ENCODE measurements at places on chromosomes 3 and 15. TPM values are rescaled to one million over a fixed set of nuclear protein-coding genes. Genes with fewer than 3 reads are reported as not detected.

DNA sequence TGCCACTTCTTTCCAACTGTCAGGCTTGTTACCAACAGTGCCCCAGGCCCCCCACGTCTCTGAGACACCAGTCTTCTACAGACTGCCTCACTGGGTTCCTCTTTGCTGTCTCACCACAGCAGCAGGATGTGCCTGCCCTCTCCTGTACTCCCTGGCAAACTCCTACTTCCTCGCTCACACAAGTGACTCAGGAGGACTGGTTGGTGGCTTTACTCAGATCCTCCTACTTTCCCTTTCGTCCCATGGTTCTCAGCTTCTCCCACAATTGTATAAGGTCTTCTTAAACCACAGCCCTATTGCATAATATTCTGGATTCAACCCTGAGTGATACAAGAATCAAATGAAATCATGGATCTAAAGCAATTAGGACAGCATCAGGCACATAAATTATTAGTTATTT is 246.6 kb upstream of the PROK2 start:
- DNase-seq: no peak

DNA sequence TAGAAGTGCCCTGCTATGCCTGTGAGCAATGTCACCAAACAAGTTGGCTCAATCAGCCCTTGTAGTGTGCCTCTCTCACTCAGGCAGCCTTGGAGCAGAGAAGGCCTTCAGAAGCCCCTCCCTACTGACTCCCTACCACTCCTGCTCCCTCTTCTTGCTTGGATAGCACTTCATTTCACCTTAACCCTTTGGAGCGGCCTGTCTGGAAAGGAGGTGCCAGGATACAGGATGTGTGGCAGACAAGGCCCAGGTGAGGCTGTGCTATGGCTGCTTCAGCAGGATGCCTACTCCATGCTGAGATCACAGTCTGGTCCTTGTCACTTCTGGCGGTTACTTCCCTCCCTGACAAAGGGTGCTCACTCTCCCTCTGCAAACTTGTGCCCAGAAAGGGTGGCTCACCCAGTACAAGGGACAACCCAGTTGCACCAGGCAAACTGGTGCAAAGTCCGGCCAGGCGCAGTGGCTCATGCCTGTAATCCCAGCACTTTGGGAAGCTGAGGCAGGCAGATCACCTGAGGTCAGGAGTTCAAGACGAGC is 1.1 kb downstream of the MON1A start:
- DNase-seq: peak; percentile 51

ROBO2 gene
- total RNA-seq: 22.2 TPM

FGF12 gene
- 1.0 TPM for total RNA-seq

ZNF501 gene
- total RNA-seq: 5.3 TPM

TP63 gene
- 2.7 TPM for total RNA-seq
